ENCODE measurements at places on chromosomes 4 and X. TPM values are rescaled to one million over a fixed set of nuclear protein-coding genes. Genes with fewer than 3 reads are reported as not detected.

DNA sequence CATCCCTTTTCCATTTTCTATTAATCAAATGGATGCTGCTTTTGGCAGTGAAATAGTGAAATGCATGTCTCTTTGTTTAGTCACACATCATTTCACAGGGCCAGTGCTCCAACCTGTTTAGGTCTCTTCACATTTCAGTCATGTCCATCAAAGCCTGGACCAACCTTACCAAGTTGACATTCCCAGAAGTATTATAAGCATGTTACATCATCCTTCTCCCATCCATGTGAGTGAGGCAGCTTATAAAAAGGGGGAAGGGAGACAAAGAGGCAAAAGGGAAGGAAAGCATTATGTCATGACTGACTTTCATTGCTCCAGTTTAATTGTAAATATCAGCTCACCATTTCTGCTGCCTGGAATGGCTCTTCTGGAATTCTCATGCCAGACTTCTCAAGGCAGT lies 94.4 kb downstream of the NWD2 start:
- no peak overlapping the region for H3K27ac ChIP-seq
- no peaks in the 10 kb centered on the region for H3K36me3 ChIP-seq
- no peak for DNase-seq
- H3K4me1 ChIP-seq: no peaks in the 10 kb centered on the region
- peaks cover 4% of the 10 kb centered on the region for H3K27me3 ChIP-seq

DNA sequence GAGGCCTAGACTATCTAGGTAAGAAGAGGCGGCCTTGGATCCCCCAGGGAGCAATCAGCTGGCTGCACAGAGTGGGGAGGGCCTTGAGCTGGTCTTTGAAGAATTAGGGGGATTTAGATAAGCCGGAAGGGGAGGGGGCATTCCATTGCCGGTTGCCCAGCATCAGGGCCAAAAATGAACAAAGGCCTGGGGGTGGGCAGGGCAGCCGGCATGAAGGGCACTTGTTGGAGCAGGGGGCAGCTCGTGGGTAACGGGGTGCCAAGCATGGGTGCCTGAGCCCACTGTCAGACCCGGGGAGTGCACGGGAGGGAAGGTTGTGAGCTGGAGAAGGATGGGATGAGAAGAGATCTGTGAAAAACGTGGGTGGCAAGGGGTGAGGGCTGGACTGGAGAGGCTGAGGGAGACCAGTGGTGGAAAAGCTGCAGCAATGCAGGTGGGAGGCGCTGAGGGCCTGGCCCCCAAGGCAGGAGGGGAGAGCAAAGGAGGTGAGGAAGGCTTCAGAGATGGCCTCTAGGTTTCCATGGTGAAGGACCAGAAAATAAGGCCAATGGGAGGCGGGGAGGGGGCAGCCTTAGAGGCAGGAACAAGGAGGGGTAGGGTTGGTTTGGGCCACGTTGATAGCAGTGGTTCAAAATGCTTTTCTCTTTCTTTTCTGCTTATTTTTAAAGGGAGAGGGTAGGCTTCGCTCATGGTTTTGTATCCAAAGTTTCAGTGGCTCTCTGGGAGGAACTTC lies 8.6 kb downstream of the KLF3 start:
- H3K27ac ChIP-seq: peak overlapping the region; percentile 87
- H3K4me3 ChIP-seq: peak overlapping the region; percentile 36
- no peaks in the 10 kb centered on the region for H3K36me3 ChIP-seq
- no peaks in the 10 kb centered on the region for H3K27me3 ChIP-seq
- DNase-seq: no peak
- H3K4me1 ChIP-seq: peaks cover 78% of the 10 kb centered on the region

The EDA2R gene
- total RNA-seq: 14.6 TPM

The XAGE2 gene
- 23.0 TPM for total RNA-seq

The ADGRL3 gene
- 68.3 TPM for total RNA-seq

The RGS12 gene
- total RNA-seq: 81.9 TPM

Measured in mesothelial cell of epicardium (in vitro differentiated cells).